A172 (cell line): ENCODE measurements at places on chromosomes 11 and 22. TPM values are rescaled to one million over a fixed set of nuclear protein-coding genes. Genes with fewer than 3 reads are reported as not detected.

IL10RA gene
- total RNA-seq: 0.12 TPM in 1 of 2 replicates, not detected in the other

FXYD2 gene
- not detected in 2 replicates for total RNA-seq

GRCh38 chr11:2522631-2523255, 77.9 kb downstream of the KCNQ1 start:
- DNase-seq: no peak

- DNase-seq: peak; percentile 45
Measured at GRCh38 chr11:44047931-44048431, at the start of gene ACCSL. Gene ACCSL, plus strand, starts transcription at chr11:44047981. Its CDS starts 56 bp downstream, at chr11:44048037.

DNA sequence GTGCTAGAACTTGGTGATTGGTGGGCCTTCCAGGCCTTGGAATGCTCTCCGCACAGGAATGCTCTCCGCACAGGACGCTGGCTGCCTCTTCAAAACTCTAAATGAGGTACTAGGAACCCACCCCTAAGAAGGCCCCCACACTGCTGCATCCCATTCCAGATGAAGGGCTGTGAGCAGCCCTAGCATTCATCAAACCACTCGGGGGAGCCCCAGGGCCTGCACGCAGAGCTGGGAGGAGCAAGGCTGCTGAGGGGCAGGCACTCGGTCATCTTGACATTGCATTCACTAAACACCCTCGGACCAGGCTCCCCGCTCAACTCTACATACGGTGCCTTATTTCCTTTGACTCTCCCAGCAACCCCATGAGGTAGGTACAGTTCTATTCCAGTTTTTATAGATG, 49.2 kb upstream of the EMID1 start:
- no peak for DNase-seq

DNA sequence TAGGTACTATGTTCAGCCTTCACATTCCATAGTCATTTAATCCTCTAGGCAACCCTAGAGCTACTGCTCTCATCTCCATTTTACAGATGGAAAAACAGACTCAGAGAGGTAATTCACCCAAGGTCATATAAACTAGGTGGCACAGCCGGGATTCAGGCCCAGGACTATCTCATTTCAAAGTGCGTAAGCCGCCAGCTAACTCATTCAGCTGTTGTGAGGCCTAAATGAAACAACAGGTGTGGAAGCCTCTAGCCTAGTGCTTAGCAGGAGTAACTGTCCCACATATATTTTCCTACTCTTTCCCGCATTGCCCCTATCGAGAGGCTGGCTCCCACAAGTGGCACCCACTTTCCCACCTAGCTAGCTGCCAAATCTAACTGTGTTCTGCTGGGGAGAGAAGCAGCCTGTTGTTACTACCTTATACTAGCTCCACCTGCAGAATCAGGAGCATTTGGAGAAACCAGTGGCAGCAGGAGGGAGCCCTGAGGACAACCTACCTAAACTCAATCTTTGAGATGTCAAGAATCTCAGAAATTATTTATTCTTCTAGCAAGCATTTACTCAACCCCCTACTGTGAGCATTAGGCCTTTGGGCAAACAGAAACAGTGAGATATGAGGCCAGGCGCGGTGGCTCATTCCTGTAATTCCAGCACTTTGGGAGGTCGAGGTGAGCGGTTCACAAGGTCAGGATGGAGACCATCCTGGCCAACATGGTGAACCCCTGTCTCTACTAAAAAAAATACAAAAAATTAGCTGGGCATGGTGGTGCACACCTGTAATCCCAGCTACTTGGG, 20.9 kb downstream of the PRG3 start:
- DNase-seq: no peak

GRCh38 chr11:131668500-131669400, 298.3 kb downstream of the NTM start:
- DNase-seq: peak; percentile 28

- DNase-seq: no peak
Measured at GRCh38 chr22:25334162-25334490, 114.7 kb downstream of the CRYBB2 start.
